ENCODE measurements at places on chromosomes 3 and 15.

DNA sequence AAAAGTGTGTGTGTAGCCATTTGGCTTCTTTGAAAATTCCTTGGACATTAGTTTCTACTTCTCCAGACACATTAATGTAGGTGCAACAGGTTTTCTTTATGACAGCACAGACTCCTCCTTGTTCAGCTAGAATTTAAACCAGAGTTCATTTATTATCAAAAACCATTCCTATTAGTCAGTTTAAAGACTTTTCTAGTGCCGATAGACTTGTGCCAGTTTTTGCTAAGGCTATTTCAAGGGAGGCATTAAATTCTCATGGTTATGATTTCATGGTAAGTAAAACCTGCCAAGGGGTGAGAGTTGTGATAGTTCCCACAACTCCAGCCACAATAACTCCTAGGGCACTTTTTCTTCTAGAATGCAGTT, 20.6 kb upstream of the SENP7 start:
- no peak for DNase-seq

GRCh38 chr15:74203914-74204431, 1.4 kb upstream of the STRA6 start:
- no peak for DNase-seq

DNA sequence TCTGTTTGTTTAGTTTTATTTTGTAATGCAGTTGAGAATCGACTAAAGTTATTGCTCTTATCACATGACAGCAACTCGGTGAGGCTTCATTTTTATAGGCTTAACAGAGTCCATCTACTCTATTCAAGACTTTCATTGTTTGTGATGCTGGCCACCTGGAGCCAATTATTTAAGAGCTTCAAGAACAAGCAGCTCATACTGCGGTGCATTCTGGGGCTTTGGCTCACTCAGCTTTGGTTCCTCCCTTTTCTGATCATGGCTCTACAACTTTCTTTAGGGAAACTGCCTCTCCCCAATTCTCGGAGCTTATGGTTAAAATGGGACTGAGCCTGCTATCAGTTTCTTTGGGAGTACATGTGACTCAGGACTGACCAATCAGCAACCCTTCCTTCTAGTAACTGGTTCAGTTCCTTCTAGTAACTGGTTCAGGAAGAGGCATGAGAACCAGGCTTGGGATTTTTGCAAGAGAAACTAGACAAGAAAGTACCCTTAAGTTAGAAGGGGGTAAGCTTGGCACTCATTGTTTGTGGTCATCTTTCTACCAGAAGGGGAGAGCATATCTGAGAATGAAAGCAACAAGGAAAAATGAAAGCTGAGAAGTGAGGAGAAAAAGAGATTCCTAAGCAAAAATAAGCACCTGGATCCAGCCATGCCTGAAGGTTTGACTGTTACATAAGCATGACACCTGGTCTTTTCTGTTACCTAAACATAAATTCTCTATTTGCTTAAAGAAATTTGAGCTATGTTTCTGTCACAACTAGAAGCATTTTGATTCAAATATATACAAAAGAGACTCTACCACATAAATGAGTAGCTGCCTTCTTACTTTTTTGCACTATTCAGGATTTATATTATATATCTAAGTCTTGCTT, 24.1 kb upstream of the ARHGEF3 start:
- no peak for DNase-seq

- no peak for DNase-seq
These were observed 113.3 kb downstream of the SMAD6 start for GRCh38 chr15:66815318-66815717.

- no peak for DNase-seq
These were observed 59.4 kb upstream of the TFRC start for GRCh38 chr3:196141052-196141865.

DNA sequence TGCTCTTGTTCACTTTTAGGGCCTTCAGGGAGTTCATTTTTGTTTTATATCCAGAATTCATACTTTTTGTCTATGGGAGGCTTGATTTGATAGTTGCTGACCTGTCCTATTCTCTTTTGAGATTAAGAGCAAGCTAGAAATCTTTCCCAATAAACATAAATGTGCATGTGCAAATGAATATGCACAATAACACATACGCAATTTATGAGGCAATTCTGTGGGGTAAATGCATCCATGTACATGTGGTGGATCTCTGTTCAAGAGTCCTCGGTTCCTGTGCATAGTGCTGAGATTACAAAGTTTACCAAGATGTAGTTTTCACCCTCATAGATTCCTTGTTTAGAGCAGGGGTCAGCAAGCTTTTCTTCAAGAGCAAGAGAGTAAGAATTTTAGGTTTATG, 640.7 kb downstream of the EDEM1 start:
- no peak for DNase-seq

DNA sequence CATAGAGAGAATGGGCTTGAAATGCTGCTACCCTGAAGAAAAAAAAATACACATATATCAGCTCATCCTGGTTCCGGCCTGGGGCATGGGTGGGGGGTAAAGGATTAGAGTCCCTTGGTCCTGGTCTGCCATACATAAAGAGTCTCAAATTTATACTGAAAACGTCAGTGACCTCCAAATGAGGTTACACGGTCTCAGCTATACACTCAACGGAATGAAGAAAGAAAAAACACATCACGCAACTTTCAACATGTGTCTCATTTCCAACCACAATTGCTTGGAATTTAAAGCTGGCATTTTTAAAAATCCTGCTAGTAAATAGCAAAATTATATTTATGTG, 612.8 kb downstream of the MCTP2 start:
- DNase-seq: no peak

DNA sequence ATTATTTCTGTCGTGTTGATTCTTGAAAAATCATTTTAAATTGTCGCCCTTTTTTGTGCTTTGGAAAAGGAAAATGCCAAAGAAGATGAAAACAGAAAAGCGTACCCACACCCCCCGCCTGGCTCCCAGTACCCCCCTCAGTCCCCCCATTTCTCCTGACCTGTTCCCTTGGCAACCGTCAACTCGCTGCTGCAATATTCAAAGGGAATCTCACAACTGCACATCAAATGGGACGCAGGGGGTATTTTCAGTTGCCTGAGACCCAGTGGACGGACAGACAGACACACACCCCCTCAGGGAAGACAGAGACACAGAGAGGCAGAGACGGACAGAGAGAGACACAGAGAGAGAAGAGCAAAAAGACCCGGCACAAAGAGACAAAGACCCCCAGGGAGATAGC, 83.5 kb upstream of the PRR20G start:
- DNase-seq: no peak

- peak; percentile 32 for DNase-seq
These were observed 148.9 kb upstream of the GBE1 start for GRCh38 chr3:81910244-81910852.

DNA sequence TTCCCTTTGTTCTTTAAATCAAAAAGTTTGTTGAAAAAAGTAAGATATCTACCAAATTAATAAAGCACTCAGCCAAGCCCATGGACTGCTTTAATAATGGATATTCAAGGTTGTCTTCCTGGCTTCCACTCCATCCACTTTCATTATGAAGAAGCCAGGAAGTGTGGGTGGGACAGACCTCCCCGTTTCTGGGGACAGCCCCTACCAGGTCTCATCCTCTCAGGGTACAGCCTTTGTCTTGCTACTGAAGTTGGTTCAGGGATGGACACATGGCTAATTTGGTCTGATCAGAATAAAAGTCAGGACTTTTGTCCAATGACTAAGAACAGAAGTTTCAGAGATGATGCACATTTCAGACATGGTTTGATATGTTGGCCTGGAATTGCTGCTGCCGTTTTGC, 32.6 kb downstream of the CCNB2 start:
- DNase-seq: no peak

- peak; percentile 14 for DNase-seq
These were observed 18.1 kb upstream of the PTPN23 start for GRCh38 chr3:47362701-47363100.

- DNase-seq: no peak
These were observed 23.7 kb downstream of the XXYLT1 start for GRCh38 chr3:195247086-195247862.

GRCh38 chr3:67461667-67462142, 192.7 kb downstream of the SUCLG2 start:
- no peak for DNase-seq

- no peak for DNase-seq
These were observed 22.3 kb downstream of the OSBPL10 start for GRCh38 chr3:31958701-31959152.

DNA sequence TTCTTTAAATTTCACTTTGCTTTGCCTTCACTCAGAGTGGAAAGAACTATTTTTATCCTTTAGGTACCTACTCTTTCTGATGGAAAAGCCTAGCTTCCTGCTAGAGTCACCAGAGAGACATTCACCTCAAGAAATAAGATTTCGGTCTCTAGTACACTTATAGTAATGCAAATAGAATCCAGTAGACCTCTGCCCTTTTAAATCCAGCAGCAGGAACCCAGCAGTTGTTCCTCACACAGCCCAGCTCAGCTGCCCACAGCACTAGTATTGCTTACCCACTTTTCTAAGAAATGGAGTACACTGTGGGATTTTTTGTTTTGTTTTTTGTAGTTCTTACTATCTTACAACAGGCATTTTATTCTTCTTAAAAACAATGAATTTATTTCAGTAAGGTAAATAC, 497.0 kb upstream of the CCDC54 start:
- DNase-seq: no peak

- peak; percentile 35 for DNase-seq
These were observed 75.1 kb upstream of the VGLL4 start for GRCh38 chr3:11718637-11719405.

- DNase-seq: no peak
These were observed 24.0 kb upstream of the CHCHD6 start for GRCh38 chr3:126679831-126680666.

- DNase-seq: no peak
These were observed 228.8 kb upstream of the PEX5L start for GRCh38 chr3:180265551-180265950.

- no peak for DNase-seq
These were observed 1.5 kb upstream of the GPX1 start for GRCh38 chr3:49359623-49360022.

- DNase-seq: no peak
These were observed 61.3 kb downstream of the SMAD3 start for GRCh38 chr15:67126551-67127330.

- no peak for DNase-seq
These were observed 1.9 kb downstream of the CAPN7 start for GRCh38 chr3:15207836-15208504.

DNA sequence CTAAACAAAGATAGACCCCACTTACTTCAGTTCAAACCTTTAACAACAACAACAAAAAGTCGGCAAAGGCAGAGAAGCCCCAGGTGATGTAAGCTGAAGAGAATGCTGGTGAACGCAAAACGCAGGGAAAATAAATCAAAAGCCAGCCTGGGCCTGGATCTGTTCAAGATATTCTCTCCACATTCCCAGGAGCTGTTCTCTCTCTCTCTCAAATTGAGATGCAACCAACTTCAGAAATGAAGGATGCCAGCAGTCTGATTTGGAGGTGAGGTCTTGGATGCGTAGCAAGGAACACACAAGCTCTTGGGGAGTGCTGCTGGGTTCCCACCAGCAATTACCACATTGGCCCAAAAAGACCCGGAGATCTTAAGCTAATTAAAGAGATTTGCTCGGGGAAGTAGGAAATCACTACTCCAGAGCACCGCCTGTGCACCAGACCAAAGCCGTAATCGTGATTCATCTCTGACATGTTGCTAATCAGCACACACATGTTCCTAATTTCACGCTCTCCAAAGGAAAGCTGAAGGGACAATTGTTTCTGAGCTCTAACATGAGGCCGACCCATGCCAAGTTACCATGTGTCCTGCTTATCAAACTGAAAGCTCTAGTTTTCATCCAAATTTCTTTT, 37.1 kb downstream of the IL17RD start:
- DNase-seq: no peak

- DNase-seq: no peak
These were observed 53.7 kb downstream of the DHX30 start for GRCh38 chr3:47856669-47857068.

DNA sequence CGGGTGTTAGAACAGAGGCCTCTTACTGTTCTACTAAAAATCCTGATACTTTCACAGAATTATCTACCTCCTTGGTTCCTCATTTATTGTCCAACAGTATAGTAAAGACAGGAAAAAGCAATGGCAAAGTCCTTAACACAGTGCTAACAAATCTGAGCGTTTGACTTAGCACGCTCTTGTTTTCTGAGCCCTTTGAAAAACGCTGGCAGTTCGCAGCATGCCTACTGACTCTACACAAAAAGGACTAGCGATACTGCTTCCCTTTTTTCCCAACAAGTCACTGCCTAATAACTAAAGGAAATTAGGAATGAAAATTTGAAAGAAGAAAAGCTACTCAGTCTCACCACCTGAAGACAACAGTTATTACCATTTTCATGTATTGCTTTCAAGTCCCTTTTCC, 34.8 kb upstream of the CEMIP start:
- DNase-seq: no peak

DNA sequence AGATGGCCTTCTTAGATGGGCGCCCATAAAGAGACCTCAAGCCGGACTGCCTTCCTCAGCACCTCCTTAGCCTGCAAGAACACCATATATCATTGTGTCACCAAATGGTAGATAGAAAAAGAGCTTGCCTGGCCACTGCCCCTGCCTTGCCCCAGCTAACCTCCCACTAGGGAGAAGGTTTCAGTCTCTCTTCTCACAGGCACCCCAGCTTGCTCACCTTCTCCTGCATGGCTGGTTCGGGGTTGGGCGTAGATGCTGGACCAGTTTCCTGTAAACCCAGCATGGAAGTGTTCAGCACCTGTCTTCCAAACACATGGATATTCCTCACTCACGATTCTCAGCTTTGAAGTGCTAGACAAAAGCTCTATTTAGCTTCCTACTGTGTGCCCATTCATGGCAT, 3.3 kb upstream of the SLC22A14 start:
- no peak for DNase-seq

GRCh38 chr3:160641665-160642309, 35.2 kb upstream of the ARL14 start:
- no peak for DNase-seq

DNA sequence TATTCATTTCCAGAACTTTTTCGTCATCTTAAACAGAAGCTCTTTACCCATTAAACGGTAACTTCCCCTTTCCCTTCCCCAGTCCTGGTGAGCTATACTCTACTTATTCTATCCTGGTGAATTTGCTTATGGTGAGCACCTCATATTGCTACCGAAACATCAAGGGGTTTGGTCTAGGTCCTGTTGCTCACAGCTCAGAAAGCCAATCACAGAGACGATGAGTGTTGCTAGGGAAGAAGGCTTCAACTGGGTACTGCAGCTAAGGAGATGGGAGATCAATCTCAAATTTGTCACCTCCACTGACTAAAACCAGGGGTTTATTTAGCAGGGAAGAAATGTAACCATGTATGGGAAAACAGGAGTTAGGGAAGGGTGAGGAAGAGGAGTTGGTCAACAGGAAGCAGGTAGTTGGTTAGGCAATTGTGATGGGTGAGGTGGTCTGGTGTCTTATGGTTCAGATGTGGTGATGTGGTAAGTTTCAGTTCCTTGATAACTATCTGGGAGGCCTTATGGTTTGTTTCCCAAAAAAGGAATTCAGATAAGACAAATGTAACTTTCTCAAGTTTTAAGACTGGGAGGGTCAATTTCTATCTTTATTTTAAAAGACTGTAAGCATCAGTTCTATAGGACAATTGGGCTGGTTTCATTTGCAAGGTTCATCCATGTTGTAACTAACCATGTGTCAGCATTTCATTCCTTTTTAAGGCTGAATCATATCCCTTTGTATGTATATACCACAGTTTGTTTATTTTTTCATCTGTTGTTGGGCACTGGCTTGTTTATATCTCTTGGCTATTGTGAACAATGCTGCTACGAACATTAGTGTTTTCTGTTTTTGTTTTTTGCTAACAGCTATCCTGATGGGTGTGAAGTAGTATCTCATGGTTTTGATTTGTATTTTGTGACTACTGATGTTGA, 24.3 kb downstream of the ARHGAP11B start:
- DNase-seq: no peak

All from activated CD4-positive, alpha-beta T cell treated with anti-CD3 and anti-CD28 coated beads, Interleukin-2, amount 10 ng/mL, durations not matched to agents 7 days and 5 days (primary cell).